ENCODE measurements at places on chromosomes 16 and 17. TPM values are rescaled to one million over a fixed set of nuclear protein-coding genes. Genes with fewer than 3 reads are reported as not detected.

KRTAP4-5 gene
- total RNA-seq = not detected

ZACN gene
- 0.18 TPM for total RNA-seq

HCFC1R1 gene
- 31.2 TPM for total RNA-seq

GRAPL gene
- total RNA-seq = 19.8 TPM

CHD9NB gene
- total RNA-seq = 0.68 TPM

TLCD2 gene
- 0.11 TPM for total RNA-seq

Measured in T-helper 2 cell treated with Interferon-gamma antibody and Interleukin-4, amounts not matched to agents 100 ng/mL and 5 ng/mL, for 36 hours (primary cell).